Hindlimb muscle (tissue), 1 donor: ENCODE measurements at places on chromosomes 6 and 20. TPM values are rescaled to one million over a fixed set of nuclear protein-coding genes. Genes with fewer than 3 reads are reported as not detected.

The DEFB113 gene
- not detected for polyA plus RNA-seq

The EYA2 gene
- 2.7 TPM for polyA plus RNA-seq

The OR2H2 gene
- polyA plus RNA-seq, result not detected

The ANKRD66 gene
- 0.61 TPM for polyA plus RNA-seq

The GSTA3 gene
- not detected for polyA plus RNA-seq

The APOM gene
- polyA plus RNA-seq, result 3.3 TPM

The TSHZ2 gene
- 8.3 TPM for polyA plus RNA-seq

The RING1 gene
- 36.0 TPM for polyA plus RNA-seq

The CTAGE9 gene
- not detected for polyA plus RNA-seq

The HLA-DQA2 gene
- polyA plus RNA-seq, result 1.3 TPM

The CFAP206 gene
- 0.13 TPM for polyA plus RNA-seq

The FAM184A gene
- polyA plus RNA-seq, result 10.2 TPM

The KCNK16 gene
- polyA plus RNA-seq, result not detected

The COL12A1 gene
- polyA plus RNA-seq, result 256 TPM

The ZNF334 gene
- polyA plus RNA-seq, result 11.8 TPM

The DCDC2 gene
- 0.08 TPM for polyA plus RNA-seq

The PRL gene
- polyA plus RNA-seq, result 0.67 TPM
